ENCODE measurements at places on chromosomes 5 and 9. TPM values are rescaled to one million over a fixed set of nuclear protein-coding genes. Genes with fewer than 3 reads are reported as not detected.

- no peak overlapping the region for H3K27ac ChIP-seq
- no peak overlapping the region for H3K4me3 ChIP-seq
- DNase-seq = peak; percentile 47
- H3K4me1 ChIP-seq = no peaks in the 10 kb centered on the region
- no peaks in the 10 kb centered on the region for H3K27me3 ChIP-seq
Measured at GRCh38 chr5:146079695-146080373, 25.5 kb downstream of the PLAC8L1 start.

- no peaks in the 10 kb centered on the region for H3K4me1 ChIP-seq
- peak; percentile 43 for DNase-seq
- peaks cover 6% of the 10 kb centered on the region for H3K36me3 ChIP-seq
- no peak overlapping the region for H3K27ac ChIP-seq
Measured at GRCh38 chr5:140870221-140871201, 1.8 kb downstream of the PCDHA11 start.

DNA sequence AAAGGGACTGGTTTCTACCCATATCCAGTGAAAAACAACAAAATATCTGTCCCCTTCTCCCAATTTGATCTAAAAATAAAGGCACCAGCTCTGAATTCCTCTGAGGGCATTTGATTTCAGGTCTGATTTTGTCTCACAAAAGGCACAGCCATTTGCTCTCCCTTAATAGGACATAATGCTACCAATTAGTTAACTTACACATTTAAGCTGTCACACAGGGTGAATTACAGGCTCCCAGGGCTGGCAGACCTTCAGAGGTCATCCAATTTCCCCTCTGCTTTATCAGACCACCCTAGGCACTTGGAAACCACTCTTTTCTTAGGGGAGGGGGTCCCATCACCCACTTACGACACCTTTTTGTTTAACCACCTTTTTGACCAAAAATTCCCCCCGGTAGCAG is 319.9 kb downstream of the SPOCK1 start:
- H3K4me1 ChIP-seq = peaks cover 26% of the 10 kb centered on the region
- H3K27ac ChIP-seq = no peak overlapping the region
- H3K36me3 ChIP-seq = no peaks in the 10 kb centered on the region
- no peak overlapping the region for H3K4me3 ChIP-seq
- no peaks in the 10 kb centered on the region for H3K27me3 ChIP-seq
- no peak for DNase-seq

- no peaks in the 10 kb centered on the region for H3K27me3 ChIP-seq
- H3K4me3 ChIP-seq = no peak overlapping the region
- DNase-seq = no peak
- H3K36me3 ChIP-seq = no peaks in the 10 kb centered on the region
Measured at GRCh38 chr5:44372028-44372427, 17.2 kb downstream of the FGF10 start.

DNA sequence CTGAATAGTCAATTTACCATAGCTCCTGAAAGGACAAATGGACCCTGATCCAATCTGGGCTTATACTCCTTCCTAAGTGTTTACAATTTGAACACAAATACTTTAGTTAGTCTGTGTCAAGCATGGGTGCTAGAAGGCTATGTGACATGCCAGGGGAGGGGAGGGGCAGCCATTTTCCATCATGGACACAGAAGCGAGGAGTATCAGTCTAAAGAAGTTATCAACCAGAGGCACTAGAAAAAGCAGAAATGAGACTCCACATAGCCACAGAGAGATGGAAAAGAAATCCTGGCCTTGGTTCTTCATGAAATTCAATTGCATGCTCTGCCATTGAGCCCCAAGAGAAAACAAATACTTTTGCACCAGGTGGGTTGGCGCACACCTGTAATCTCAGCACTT is 61.8 kb downstream of the NR6A1 start:
- H3K27ac ChIP-seq = no peak overlapping the region
- no peaks in the 10 kb centered on the region for H3K27me3 ChIP-seq
- no peak overlapping the region for H3K4me3 ChIP-seq
- H3K36me3 ChIP-seq = peaks cover 12% of the 10 kb centered on the region
- no peak for DNase-seq
- no peaks in the 10 kb centered on the region for H3K4me1 ChIP-seq

DNA sequence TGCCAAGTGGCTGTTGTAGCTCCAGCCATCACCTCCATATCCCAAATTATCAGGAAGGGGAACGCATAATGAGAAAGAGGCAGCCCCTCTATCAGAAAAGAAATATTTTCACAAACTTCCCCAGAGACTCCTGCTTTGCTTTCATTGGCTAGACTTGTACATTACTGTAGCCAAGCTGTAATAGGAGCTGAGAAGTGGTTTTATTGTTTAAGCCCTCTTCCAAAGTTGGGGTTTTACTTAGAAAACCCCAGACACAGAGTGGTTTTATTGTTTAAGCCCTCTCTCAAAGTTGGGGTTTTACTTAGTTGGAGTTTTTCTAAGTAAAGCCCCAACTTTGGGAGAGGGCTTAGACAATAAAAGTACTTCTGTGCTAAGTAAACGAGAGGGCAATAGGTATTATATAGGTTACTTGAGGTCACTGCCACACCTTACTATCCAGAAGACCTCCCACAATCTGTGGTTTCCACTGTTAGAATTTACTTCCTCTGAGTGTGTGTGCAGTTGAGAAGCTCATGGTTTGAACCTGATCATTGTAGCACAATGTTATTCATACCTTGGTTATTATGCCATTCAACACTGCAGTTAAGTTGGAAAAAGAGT is 215.7 kb upstream of the OTULINL start:
- no peak for DNase-seq
- H3K4me1 ChIP-seq = no peaks in the 10 kb centered on the region
- H3K36me3 ChIP-seq = peaks cover 76% of the 10 kb centered on the region
- H3K4me3 ChIP-seq = no peak overlapping the region
- H3K27me3 ChIP-seq = no peaks in the 10 kb centered on the region

GRCh38 chr5:67404256-67405100 is 207.9 kb upstream of the CD180 start:
- H3K4me1 ChIP-seq = peaks cover 2% of the 10 kb centered on the region
- no peak overlapping the region for H3K4me3 ChIP-seq
- no peaks in the 10 kb centered on the region for H3K36me3 ChIP-seq
- DNase-seq = no peak

GRCh38 chr5:113336975-113337374 is 97.8 kb downstream of the TSSK1B start:
- peak; percentile 78 for DNase-seq
- no peak overlapping the region for H3K27ac ChIP-seq
- no peaks in the 10 kb centered on the region for H3K36me3 ChIP-seq
- no peaks in the 10 kb centered on the region for H3K27me3 ChIP-seq
- H3K4me1 ChIP-seq = no peaks in the 10 kb centered on the region

GRCh38 chr5:77650686-77651085 is 12.2 kb upstream of the OTP start:
- DNase-seq = no peak
- H3K36me3 ChIP-seq = no peaks in the 10 kb centered on the region
- peaks cover 100% of the 10 kb centered on the region for H3K27me3 ChIP-seq
- H3K4me3 ChIP-seq = no peak overlapping the region
- no peak overlapping the region for H3K27ac ChIP-seq
- H3K4me1 ChIP-seq = no peaks in the 10 kb centered on the region

Gene ALDH1A1
- 4.6 TPM for total RNA-seq

Gene NKD2
- total RNA-seq = 11.1 TPM

Gene C9
- not detected for total RNA-seq

Gene CMBL
- total RNA-seq = 10.4 TPM
